ENCODE measurements at places on chromosomes 5 and 9.
A peak's percentile ranks its signal among the peaks of the same experiment; 100 is the strongest.

GRCh38 chr5:176406436-176407052, 9.8 kb downstream of the CLTB start:
- no peak for DNase-seq

- no peak for DNase-seq
Measured at GRCh38 chr5:28542987-28543386, 1504.6 kb upstream of the CDH9 start.

- no peak for DNase-seq
Measured at GRCh38 chr5:18091758-18092157, 457.5 kb downstream of the TAF11L14 start.

- no peak for DNase-seq
Measured at GRCh38 chr5:145484158-145484557, 351.0 kb downstream of the PRELID2 start.

- DNase-seq = no peak
Measured at GRCh38 chr9:107744873-107745272, 255.3 kb upstream of the KLF4 start.

- no peak for DNase-seq
Measured at GRCh38 chr5:95668728-95669127, 14.1 kb downstream of the SPATA9 start.

DNA sequence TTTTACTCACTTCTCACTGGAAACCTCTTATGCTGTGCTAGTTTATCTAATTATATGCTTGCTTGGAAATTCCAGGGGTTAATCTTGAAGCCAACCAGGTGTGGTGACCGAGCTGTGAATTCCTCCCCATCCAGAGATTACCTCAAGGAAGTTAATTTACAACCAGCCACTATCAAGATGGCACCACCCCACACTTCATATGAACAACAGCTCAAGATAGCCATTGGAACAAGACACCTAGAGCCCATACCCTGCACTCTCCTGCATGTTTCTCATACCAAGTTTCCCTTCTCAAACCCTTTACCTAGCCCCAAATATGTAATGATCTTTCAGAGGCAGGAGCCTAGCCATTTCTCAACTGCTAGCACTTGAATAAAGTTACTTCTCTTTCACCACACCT, 2156.9 kb upstream of the C9orf72 start:
- DNase-seq = no peak

- DNase-seq = no peak
Measured at GRCh38 chr9:88044200-88044599, 69.9 kb upstream of the CDK20 start.

DNA sequence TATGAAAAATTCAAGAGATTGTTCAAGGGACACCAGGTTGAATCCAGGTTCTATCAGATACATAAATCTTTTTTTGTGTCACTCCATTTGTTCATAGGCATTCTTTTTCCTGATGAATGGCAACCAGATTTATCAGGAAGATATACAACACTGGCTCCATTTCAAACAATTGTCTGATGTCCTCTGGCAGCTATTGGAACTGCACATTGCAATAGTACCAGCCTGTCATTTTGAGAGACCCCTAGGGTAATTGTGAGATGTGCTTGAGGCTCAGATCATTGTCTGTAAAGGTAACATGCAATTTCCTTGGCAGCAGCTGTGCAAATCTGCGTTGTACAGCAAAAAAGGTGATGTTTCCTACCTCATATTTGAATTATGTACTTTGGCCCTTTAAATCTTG, 25.9 kb downstream of the KCTD16 start:
- peak; percentile 36 for DNase-seq

DNA sequence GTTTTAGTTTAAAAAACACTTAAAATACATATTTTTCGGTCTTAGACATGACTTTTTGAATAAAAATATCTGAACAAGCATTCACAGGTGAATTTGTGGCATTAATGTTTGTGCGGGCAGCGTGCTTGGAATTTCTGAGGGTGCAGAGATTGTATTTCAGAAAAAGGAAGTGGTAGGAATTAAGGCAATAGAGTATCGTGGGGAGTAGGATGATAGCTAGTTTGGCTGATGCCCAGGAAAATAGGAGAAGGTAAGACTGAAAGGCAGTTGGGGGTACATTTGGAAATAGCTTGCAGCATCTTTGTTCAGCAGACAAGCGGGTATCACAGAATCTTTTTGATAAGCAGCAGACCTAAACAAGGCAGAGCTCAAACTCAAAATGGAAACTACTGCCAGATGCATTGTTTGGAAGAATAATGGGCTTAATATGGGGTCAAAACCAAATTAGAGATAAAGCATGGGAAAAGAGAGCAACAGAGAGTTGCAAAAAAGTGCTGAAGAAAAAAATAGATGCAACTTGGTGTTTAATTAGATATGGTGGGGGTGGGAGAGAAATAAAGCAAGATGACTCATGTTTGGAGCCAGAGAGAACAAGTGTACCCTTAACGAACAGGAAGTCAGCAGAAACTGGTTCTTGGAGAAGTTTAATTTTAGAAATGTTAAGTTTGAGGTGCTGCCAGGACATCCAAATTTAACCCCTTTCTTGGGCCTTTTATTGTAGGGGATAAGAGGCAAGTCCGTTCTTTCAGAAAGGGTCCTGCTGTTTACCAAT, 85.7 kb upstream of the ARRDC3 start:
- DNase-seq = no peak

GRCh38 chr5:161299053-161299452, 247.5 kb downstream of the GABRB2 start:
- no peak for DNase-seq

GRCh38 chr9:80004714-80005113, 432.9 kb downstream of the TLE4 start:
- DNase-seq = no peak

DNA sequence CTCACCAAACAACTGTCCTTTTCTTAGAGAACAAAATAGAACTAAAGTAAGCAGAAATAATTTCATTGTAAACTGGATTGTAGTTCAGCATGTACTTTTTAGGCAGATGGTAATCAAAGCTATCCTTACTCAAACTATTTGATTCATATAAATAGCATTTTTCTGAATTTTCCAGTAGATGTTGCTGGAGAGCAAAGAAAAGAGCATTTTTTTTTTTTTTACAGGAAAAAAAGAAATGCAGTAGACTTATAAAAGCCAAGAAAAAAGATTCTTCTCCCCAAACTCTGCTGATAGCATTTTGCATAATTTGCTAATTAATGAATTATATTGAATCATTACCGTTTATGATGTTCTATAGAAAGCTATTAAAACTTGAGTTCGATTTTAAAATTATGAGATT, 715.3 kb upstream of the WWC1 start:
- DNase-seq = no peak

- no peak for DNase-seq
Measured at GRCh38 chr5:98904780-98905179, 24.0 kb downstream of the CHD1 start.

- DNase-seq = no peak
Measured at GRCh38 chr5:140295414-140295813, 7.5 kb downstream of the PFDN1 start.

- no peak for DNase-seq
Measured at GRCh38 chr9:108224716-108225115, 631.1 kb downstream of the ACTL7B start.
